Activated CD4-positive, alpha-beta T cell treated with anti-CD3 and anti-CD28 coated beads for 24 hours (primary cell): ENCODE measurements at places on chromosomes 7 and 10.

- no peak for DNase-seq
Observed at GRCh38 chr7:19069842-19070241, 47.6 kb downstream of the TWIST1 start.

DNA sequence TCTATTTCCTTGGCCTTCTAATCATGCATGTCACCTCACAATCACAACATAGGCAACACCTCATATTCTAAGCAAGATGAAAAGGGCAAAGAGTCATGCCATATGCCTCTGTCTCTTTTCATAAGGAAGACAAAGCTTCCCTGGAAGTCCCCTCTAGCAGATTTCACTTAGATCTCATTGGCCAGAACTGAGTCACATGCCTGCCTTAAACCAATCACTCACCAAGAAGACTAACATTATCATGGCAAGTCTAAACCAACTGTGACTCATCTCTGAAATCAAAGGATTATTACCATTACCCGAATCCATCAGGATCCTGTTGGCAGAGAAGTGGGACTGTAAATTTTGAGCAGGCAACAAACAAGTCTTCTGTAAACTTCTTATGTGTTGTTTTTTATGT, 27.8 kb downstream of the CAV1 start:
- no peak for DNase-seq

- no peak for DNase-seq
Observed at GRCh38 chr7:3980300-3980643, 679.2 kb downstream of the SDK1 start.

GRCh38 chr10:93622942-93623341, 10.6 kb downstream of the PDE6C start:
- no peak for DNase-seq

DNA sequence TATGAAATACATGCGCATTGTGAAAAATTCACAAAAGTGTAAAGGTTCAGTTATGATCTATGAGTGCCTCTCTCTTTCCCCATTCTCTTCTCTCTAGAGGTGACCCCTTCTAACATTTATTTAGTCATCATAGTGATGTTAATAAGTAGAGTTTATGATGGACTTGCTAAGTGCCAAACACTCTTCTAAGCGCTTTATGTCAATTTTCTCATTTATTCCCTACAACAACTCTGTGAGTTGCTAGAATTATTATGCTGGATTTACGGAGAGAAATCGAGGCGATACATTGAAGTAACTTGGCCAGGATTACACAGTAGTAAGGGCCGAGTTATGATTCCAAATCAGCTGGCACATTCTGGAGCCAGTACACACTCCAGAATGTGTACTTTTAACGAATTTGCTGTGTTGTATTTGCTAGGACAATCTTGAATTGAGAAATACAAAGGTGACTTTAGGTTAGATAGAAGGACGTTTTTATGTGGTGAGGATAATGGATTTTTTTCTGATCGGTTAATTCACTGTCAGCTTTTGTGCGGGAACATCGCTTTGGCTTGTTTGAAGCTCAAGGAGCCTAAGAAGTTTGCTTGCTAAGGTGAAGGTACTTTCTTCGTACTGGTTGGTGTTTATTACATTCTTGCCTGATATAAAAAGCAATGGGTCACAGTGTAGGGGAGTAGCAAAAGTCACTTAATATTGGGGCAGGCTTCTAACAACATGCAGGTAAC, 1.4 kb downstream of the ATRNL1 start:
- no peak for DNase-seq

DNA sequence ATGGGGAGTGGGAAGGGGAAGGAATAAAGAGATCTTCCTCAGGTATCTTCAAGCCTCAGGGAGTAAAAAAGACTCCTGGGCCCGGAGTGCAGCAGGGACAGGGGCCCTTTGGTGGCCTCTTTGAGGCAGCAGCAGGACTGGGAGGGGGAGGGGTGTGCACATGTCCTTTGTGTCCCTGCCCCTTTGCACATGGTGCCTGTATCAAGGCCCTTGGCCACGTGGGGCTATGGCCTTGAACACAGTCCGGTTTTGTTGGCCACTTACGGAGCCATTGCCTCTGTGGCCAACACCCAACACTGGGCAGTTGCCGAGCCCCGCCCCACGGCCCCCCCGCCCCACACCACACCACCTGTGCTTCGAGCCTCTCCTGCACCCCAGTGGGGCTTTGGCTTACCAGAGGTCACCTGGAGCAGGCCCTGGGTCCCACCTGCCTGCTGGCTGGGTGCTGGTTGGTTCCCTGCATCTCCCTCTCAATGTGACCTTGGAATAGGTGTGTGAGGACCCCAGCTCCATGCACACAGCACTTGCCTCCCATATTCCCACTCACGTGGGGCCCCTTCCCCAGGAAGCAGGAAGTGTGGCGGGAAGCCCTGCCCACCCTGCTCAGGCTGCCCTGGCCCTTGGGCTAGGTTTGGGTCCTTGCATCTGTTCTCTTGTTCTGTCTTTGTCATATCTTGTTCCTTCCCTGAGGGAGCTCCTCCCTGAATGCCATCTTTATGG, 5.4 kb downstream of the SAP25 start:
- no peak for DNase-seq

DNA sequence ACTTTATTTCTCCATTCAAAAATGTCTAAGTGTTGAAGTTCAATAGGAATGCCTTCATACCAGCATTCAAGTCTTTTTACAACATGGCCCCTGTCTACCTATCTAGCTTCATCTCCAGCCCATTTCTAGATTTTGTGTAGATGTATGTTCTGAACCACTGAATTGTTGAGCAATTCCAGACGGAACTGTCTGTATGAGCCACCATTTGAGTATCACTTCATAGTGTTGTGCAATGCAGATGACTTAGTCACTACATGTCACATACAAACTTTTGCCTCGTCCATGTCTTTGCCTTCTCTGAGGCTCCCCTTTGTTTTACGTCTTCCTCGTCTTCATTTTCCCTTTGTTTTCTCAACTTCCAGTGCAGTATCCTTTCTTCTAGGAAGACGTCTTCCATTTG, 118.1 kb downstream of the INHBA start:
- DNase-seq = no peak

DNA sequence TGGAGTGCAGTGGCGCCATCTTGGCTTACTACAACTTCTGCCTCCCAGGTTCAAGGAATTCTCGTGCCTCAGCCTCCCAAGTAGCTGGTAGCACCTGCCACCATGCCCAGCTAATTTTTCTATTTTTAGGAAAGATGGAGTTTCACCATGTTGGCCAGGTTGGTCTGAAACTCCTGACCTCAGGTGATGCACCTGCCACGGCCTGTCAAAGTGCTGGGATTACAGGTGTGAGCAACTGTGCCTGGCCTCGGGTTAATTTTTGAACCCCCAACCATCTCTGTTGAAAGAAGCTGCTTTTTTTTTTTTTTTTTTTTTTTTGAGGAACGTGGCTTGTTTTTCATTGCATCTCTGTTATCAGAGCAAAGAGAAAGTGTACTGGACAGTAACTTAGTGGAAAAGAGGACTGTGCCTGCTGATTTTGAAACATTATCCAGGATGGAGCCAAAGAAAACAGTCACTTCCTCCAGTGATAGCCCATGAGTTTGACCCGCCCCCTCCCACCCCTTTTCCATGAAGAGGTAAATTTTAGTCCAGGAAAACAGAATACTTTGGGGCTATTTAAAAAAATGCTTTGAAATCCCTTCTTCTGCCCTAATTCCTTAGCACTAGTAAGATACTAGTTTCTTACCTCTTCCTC, 38.3 kb downstream of the WBP1L start:
- no peak for DNase-seq

DNA sequence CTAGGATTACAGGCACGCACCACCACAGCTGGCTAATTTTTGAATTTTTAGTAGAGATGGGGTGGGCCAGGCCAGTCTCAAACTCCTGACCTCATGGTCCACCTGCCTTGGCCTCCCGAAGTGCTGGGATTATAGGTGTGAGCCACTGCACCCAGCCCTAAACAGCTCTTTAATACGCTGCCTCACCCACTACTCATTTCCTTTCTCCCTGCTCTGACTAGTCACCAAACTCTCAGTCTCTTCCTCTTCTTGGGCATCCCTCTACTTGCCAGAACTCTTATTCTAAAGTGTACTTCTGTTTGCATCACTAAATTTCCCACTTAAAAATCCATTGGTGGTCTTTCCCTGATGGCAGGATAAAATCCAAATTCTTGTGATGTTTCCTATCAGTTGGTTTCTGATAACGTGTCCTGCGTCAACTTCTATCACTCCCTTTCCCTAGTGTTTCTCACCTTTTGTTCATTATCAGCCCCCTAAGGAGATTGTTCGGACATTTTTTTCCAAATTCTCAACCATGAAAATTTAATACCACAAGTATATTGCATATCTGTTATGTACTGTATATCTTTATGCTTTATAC, 124.7 kb downstream of the CUBN start:
- no peak for DNase-seq

DNA sequence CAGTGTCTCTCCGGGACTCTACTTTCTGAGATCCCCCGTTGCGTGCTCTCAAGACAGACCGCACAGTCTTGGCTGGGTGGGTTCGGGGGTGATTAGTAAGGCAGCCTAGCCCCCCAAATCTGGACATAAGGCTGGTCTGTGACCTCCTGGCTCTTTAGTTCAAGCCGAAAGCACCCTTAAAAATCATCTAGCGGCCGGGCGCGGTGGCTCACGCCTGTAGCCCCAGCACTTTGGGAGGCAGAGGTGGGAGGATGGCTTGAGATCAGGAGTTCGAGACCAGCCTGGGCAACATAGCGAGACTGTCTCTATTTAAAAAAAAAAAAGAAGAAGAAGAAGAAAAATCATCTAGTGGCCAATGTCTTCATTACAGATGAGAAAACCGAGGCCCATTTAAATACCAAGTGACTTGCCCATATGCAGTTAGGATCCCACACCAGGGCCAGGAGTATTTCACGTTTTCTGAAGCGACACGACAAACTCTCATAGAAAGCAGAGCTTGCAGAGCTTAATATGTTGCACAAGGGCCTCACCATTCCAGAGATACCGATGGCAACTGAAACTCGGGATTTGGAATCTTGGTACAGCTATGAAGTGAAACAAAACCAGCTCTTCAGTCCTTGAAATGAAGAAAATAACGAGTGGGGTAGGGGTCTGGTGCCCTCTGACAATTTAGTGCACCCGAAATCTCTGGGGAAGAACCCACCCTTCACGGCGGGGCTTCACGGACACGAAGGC, 703 bp upstream of the HILPDA start:
- DNase-seq = no peak

DNA sequence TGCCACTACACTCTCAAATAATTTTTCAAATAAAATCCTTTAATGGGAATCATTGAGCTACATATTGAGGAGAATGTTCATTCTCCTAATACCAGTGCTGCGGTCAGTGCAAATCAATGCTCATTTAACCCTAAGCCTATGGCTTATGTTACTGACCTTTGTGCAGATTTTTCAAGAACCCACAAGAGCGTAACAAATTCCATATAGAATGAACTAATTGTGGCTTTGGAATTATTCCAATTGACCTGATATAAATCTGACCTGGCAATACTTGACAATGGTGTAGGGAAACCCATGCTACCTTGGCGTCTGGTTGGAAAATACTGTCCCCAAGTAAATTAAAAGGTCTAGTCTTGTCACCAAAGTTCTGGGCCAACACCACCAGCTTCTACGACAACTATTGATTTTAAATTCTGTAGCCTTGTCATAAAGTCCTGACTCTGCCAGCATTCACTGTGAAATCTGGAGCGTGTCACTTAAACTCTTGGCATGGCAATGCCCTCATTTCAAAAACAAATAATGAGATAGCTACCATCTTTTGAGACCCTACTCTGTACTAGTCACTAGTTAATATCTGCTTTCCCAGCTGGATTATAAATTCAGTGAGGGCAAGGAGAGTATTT, 320.9 kb downstream of the AHR start:
- no peak for DNase-seq

DNA sequence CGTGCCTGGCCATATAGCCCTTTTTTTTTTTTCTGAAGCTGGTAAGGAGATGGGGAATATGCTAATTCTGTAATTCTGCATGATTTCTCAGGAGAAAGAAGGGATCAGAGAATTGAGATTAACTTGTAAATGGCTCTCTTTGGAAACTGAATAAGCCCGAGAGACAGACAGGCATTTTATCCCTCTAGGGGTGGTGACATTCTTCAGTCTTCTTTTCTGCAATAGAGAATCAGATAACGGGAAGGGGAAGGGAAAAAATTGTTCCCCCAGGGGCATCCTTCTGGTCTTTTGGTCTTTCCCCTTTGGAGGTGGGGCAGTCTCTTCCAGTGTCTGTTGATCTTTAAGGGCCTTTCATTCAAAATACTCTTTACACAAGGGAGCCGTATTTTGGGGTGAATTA, 34.2 kb downstream of the HK1 start:
- DNase-seq = no peak

DNA sequence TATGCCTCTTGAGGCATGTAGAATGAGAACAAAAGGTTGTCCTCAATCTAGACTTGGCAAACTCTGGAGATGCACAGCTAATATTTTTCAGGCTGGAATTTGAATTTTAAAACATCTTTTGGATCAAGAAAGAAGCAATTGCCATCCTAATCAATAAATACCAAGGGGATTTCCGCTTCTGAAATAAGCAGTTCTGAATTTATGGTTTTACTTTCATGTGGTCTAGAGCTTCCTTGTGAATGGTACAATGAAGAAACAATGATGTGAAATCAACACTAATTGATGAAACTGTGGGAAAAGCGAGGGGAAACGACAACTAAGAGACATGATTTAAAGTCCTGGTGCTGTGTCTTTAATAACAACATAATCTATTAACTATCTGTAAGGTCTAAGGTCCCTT, 1202.7 kb downstream of the SORCS3 start:
- DNase-seq = no peak

GRCh38 chr10:122856902-122857301, 11.2 kb upstream of the CUZD1 start:
- no peak for DNase-seq

- DNase-seq = no peak
Observed at GRCh38 chr10:49008091-49008490, 68.5 kb upstream of the LRRC18 start.

DNA sequence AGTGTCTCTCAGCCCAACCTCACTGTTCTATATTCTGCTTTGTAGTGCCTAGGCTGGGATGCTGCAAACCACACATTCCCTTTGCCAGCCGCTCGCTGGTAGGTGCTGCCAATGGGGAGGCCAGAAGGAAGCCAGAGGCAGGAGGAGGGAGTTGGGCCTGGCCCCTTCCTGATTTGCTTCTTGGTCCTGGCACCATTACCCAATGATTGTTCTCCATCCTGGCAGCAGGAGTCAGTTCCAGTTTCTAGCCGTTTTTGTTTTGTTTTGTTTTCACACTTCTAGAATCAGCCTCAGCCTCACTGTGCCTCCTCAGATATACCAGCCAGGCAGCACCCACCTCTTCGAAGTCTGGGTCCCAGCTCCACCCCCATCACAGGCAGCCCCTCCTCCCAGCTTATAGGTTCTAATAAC, 27.4 kb upstream of the LOXL4 start:
- no peak for DNase-seq

GRCh38 chr7:135938563-135938962, 38.6 kb downstream of the MTPN start:
- DNase-seq = no peak
